WERI-Rb-1 (cell line): ENCODE measurements at places on chromosomes 5 and 9.

- DNase-seq: no peak
Observed at GRCh38 chr9:121874524-121874923, 218.6 kb downstream of the TTLL11 start.

DNA sequence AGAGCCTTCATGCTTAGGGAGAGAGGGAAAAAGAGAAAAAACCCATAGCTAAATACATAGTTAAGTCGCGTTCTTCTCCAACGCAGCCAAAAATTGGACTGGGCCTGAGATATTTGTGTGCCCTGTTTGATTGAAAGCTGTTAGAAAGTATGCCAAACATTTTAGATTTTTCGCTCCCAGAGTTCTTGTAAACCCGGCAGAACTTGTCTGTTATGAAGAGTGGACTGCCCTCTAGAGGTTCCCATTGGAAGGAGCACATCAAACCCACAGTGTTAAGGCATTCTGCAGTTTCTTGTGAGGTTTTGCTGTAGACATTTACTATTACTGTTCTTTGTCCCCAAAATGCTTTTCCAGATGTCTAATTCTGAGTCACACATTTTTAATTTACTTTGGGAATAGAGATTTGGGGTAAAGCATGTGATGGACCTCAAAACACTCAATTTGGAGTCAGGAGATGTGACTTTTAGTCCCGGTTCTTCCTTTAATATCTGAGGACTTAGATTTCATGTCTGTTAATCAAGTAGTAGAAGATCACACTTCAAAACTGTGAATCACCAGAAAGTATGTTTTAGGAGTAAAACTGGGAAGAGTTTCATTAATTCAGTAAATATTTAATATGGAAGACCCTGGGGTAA lies 96.6 kb downstream of the PCSK1 start:
- peak; percentile 64 for DNase-seq

DNA sequence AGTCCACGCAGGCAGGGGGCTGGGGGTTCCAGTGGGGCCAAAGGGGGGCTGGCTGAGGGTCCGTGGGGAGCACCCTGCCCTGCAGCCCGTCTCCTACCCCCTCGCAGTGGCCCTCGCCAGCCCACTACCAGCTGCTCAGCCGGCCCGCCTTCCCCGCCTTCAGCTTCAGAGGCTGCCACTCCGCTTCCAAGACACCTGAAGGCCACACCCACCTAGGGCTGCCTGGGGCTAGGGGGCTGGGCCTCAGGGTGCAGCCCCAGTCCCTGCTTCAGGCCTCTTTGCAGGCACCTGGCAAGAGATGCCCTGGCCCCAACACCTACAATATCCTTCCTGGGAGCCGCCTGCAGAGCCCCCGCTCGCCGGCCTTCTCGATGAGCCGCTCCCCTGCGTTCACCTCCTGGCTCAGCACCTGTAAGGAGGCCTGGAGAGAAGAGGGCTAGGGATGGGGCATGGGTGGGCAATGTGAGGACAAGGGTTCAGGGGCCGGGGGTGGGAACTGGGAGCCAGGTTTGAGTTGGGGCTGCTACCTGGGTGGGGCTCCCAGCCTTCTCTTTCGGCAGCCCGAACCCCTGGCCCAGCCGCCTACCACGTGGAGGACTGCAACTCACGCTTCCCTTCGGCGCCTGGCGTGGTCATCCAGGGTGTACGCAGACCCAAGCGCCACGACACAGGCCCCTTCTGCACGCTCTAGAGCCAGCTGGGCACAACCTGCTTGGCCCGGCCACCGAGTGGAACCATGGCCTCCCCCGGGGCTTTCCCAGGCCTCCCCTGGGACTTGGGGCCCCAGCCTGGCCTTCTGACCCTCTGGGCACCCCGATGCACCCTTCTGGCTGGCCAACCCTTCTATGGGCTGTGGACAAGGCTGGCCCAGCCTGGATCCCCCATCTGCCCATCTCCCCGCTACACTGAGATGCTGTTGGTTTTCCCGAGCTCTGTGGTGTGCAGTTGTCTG lies 1.7 kb downstream of the STPG3 start:
- DNase-seq: peak; percentile 55

DNA sequence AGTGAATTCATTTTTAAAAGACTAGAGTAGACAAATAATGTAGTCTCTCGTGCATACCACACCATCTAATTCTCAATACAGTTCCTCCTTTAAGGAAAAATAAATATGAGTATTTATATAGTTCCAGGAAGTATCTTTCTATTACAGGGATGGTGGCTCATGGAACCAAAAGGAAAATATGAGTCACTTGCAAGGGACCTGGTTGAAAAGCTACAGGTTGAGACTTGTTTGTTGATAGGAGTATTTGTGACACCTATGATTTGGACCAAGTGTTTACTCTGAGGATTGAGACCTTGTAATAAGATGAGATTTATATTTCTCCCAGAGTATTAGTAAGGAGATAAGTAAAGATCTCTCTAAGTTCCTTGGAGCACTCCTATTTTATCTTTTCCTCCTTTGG lies 67.4 kb downstream of the CDO1 start:
- DNase-seq: no peak

DNA sequence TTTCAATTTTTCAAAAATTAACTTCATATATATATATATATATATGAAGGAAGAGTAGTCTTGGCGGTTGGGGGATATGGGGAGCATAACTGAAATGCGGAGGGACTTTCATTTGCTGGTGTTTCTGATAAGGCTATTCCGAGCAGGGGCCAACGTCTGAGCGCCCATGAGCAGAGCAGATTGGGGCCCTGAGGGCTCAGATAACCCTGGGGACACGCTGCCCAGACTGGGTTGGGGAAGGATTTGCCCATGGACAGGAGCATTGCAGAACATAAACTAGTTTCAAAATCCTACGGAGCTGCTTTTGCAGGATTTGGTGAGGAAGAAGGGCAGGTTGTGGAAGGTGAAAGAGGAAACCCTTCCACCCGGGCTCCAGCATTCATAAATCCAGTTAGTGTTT lies 240.2 kb downstream of the IRX1 start:
- DNase-seq: no peak

GRCh38 chr9:19136129-19136528 lies 8.8 kb upstream of the PLIN2 start:
- no peak for DNase-seq

- peak; percentile 4 for DNase-seq
Observed at GRCh38 chr5:1751864-1752822, 47.5 kb downstream of the MRPL36 start.

- peak; percentile 17 for DNase-seq
Observed at GRCh38 chr5:58071566-58071965, 388.3 kb downstream of the PLK2 start.

DNA sequence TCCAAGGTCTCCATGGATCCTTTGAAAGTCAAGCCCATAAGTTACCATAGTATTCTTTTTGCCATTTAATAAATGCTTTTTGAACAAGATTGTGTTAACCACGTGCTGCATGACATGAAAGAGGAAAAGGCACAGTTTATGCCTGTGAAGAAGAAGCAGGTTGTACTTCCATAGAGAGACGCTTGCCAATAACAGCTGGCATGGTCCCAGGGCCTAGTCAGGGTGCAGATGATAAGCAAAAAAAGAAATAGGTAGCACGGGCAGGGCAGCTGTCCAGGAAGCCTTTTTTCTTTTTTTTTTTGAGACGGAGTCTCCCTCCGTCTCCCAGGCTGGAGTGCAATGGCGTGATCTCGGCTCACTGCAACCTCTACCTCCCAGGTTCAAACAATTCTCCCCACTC lies 71.8 kb upstream of the CLINT1 start:
- no peak for DNase-seq

DNA sequence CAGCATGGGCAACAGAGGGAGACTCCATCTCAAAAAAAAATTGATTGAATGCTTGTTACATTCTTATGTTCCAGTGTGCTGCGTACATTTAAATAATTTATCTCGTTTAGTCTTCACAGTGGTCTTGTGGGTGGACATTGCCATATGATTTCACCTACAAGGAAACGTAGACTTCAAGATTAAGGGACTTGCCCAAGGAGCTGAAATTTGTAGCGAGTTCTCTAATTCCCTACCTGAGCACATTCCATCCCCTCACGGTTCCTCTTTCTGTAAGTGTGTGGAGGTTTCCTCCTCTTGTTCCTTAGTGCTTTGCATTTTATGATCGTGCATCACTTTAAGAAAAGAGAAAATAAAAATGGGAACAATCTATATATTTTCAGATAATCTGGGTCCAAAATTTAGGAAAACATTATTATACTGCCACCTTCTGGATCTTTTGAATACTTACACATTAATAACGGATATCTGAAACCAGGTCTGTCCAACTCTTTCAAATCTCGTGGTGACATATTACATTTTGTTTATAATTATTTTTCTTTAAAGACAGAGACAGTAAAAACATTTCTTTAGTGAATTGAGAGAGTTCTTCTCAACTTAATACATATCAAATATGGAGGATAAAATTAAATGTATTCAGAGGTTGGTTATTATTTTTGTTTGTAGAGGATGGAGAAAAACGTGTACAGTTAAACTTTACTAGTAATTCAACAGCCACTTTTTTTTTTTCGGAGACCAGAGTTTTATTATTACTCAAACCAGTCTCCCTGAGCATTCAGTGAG lies 29.9 kb upstream of the C7 start:
- no peak for DNase-seq

DNA sequence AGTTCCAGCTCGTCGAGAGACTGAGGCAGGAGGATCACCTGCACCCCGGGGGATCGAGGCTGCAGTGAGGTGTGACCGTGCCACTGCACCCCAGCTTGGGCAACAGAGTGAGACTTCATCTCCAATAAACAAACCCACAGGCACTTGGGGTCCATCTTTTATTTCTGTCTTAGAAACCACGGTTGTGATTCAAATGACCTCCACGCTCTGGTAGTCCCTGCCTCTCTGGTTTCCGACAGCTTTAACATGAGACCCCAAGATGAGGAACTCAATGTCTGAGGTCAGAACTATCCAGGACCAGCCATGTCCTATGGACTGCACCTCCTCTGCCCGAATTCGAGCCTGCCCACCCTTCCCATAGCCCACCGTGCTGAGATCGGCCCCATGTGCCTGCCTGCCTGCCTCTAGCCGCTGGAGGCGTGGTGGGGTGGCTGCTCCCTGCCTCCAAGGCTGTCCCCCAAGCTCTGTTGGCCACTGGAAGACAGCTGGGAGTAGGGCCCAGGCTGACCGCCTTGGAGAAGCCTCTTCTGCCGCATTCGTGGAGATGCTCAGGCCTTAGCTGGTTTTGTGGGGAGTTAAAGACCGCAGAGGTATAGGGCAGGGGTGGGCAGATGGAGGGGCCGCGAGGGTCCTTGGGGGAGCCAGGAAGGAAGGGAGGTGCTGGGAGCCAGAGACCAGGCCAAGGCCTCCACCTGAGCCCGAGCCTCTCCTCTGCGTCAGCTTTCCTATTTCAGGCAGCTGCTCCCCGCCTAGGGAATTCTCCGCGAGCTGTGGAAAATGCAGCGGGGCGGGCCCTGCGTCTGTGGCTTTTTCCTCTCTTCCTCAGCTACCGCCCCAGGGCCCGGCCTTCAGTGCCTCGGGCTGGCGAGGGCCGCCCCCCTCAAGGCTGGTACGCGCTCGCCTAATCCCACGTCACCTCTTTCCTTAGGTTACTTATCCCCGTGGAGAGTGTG lies 6.9 kb upstream of the WDR5 start:
- peak; percentile 35 for DNase-seq

DNA sequence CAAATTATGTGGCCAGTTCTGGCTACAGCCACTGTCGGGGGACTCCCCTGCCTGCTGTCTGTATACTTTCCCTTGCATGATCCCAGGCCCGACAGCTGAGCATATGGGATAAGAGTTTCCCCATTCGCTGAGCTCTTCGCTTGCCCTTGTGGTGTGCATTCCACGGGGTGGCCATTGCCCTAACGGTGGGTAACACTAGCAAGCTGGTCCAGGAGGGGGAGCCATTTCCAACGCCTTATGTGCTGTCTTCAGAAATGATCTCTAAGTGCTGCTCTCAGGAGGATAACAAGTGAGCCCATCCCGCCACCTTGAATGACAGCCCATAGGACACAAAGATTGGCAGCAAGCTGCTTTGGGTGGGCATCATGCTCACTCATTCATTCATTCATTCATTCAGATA lies 190.9 kb downstream of the FSTL4 start:
- DNase-seq: peak; percentile 38

GRCh38 chr9:34151398-34151797 lies 24.9 kb upstream of the DCAF12 start:
- DNase-seq: no peak

DNA sequence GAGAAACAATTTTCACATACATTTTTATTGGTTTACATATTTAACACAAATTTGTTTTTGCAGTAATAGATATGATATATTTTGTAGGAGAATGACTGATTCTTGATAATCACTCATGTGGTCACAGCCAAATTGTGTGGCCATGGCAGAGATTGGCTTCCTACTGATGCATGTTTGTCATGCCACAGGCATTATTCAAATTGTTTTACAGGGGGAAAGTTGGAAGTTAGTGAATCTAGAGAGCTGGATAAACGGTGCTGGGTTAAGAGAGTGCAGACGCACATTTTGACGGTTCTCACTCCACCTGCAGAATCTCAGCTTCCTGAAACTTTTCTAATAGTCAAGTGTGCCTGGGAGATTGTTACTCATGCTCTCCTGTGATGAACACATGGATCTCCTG lies 91.1 kb upstream of the FBN2 start:
- DNase-seq: no peak

- peak; percentile 78 for DNase-seq
Observed at GRCh38 chr5:76548525-76549229, 74.5 kb downstream of the F2RL2 start.

DNA sequence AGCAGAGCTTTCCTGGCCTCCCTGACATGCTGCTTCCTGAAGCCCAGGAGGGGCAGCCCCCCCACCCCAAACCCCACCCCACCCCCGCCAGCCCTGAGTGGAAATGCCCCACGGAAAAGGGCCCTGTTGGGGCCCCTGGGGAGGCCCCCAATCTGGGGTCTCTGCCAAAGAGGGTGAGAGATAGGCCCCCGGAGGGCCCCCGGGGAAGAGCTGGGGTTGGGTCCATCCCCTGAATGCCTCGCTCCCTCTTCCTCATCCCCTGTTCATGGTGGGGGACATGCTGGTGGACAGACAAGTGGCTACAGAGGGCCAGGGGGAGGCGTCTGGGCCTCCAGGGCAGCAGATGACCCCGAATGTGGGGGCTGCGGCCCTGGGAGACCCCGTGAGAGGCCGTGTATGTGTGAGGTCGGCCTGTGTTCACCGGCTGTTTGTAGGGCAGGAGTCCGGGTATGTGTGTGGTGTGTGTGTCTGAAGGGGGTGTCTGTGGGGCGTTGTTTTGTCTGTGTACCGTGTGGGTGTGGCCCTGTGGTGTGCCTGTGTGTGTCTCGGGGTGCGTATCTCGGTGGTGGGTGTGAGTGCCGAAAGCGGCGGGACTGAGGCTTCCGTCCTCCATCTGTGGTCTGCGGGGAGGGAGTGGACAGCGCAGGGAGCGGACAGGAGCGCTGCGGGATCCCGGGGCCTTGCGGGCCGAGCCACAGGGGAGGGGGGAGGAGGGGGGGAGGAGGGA lies 11.3 kb downstream of the C9orf50 start:
- DNase-seq: peak; percentile 34
